ENCODE measurements at places on chromosomes 16 and 17. TPM values are rescaled to one million over a fixed set of nuclear protein-coding genes. Genes with fewer than 3 reads are reported as not detected.

COX6A2 gene
- 3.2 TPM for polyA plus RNA-seq

CCL4L2 gene
- polyA plus RNA-seq: 2.1 TPM

MPV17L gene
- 10.9 TPM for polyA plus RNA-seq

ALOXE3 gene
- polyA plus RNA-seq: 1.8 TPM

ZKSCAN2 gene
- 11.8 TPM for polyA plus RNA-seq

NPIPB6 gene
- polyA plus RNA-seq: not detected

PRRT2 gene
- 226 TPM for polyA plus RNA-seq

SHBG gene
- 1.0 TPM for polyA plus RNA-seq

PLD6 gene
- polyA plus RNA-seq: 12.6 TPM

SMIM36 gene
- not detected for polyA plus RNA-seq

SLC4A1 gene
- 3.9 TPM for polyA plus RNA-seq

CRHR1 gene
- 8.1 TPM for polyA plus RNA-seq

GNGT2 gene
- 1.2 TPM for polyA plus RNA-seq

CDYL2 gene
- 8.5 TPM for polyA plus RNA-seq

SECTM1 gene
- polyA plus RNA-seq: 2.7 TPM

SLFN14 gene
- polyA plus RNA-seq: not detected

RHBDL3 gene
- 43.7 TPM for polyA plus RNA-seq

CES4A gene
- 18.5 TPM for polyA plus RNA-seq

CDRT15 gene
- polyA plus RNA-seq: not detected

GLP2R gene
- 0.11 TPM for polyA plus RNA-seq

KCNJ18 gene
- not detected for polyA plus RNA-seq

ADAM11 gene
- 20.8 TPM for polyA plus RNA-seq

NLK gene
- polyA plus RNA-seq: 32.1 TPM

WSCD1 gene
- 69.2 TPM for polyA plus RNA-seq

SCN4A gene
- polyA plus RNA-seq: 0.17 TPM

GP1BA gene
- polyA plus RNA-seq: 1.6 TPM

MPP2 gene
- 38.3 TPM for polyA plus RNA-seq

SPATA22 gene
- polyA plus RNA-seq: 0.99 TPM

CTDNEP1 gene
- polyA plus RNA-seq: 177 TPM

FBXL20 gene
- polyA plus RNA-seq: 19.4 TPM

TEPSIN gene
- 24.8 TPM for polyA plus RNA-seq

PYDC1 gene
- polyA plus RNA-seq: 2.0 TPM

CEMP1 gene
- polyA plus RNA-seq: 6.7 TPM

KRT222 gene
- polyA plus RNA-seq: 22.0 TPM

KRTAP3-1 gene
- not detected for polyA plus RNA-seq

KRTAP4-3 gene
- polyA plus RNA-seq: not detected

EMP2 gene
- polyA plus RNA-seq: 31.9 TPM

TMEM235 gene
- polyA plus RNA-seq: 1.7 TPM

IRX6 gene
- polyA plus RNA-seq: 0.35 TPM

OSGIN1 gene
- 0.92 TPM for polyA plus RNA-seq

SULT1A4 gene
- polyA plus RNA-seq: 4.9 TPM

HOXB5 gene
- polyA plus RNA-seq: 108 TPM

CMTM2 gene
- 1.5 TPM for polyA plus RNA-seq

TEKT5 gene
- 0.51 TPM for polyA plus RNA-seq

DHRS7C gene
- not detected for polyA plus RNA-seq

OVCA2 gene
- 14.7 TPM for polyA plus RNA-seq

Measured in spinal cord (tissue), 10 donors.